ENCODE measurements at places on chromosomes 2 and 18. TPM values are rescaled to one million over a fixed set of nuclear protein-coding genes. Genes with fewer than 3 reads are reported as not detected.
A peak's percentile ranks its signal among the peaks of the same experiment; 100 is the strongest.

GRCh38 chr2:232876978-232877441 is 6.9 kb downstream of the SNORC start:
- DNase-seq = no peak

DNA sequence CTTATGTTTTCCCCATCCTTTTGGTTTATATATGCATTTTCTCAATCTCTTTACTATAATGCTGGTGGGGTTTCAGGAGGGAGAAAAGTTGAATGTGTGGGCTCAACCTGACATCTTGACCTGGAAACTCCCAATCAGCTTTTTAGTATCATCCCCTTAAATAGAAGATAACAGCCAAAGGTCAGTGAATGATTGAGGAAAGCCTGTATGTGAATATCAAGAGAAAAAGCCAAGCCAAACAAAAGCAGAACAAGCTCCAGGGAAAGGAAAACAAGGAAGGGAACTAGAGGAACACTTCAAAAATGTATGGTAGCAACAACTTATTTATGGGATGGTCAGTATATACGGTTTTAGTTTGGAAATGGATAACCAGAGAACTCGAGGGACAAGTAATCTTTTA is 28.3 kb upstream of the ATOH8 start:
- no peak for DNase-seq

DNA sequence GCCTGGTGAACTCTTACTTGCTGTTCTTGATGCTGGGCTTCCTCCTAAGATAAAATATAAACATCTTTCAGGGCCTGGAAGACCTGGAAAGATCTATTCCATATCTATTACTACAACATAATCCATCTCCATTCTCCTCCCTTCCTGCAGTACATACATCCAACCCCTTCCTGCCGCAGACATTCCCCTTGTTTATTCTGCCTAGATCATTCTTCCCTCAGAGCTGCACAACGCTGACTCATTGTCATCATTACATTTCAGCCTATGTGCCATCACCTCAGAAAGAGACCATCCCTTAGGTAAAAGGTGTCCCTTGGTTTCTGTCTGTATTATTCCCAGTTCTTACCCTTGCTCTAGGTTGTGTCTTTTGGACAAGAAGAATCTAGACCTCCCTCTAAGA is 2.5 kb upstream of the CDH7 start:
- DNase-seq = no peak

DNA sequence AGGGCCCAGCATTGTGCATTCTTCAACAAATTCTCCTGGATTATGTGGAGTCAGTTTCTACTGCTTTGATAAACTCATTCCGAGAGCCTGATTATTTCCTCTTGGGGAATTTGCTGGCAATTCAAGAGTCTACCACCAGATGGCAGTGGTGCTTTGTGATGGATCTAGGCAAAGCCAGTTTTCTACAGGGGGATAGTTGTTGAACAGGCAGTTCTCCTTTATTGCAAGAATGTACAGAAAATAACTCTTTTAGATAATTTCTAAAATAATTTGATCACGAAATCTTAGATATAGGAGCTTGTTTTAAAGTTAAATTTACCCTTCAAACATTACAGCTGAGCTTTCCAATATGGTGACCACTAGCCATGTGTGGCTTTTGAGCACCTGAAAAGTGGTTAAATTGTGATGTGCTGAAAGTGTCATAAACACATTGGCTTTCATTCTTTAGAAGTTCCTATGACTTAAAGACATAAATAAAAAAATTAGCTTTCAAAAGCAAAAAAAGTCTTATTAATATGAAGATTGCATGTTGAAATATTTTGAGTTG is 66.7 kb upstream of the HAAO start:
- peak; percentile 64 for DNase-seq

DNA sequence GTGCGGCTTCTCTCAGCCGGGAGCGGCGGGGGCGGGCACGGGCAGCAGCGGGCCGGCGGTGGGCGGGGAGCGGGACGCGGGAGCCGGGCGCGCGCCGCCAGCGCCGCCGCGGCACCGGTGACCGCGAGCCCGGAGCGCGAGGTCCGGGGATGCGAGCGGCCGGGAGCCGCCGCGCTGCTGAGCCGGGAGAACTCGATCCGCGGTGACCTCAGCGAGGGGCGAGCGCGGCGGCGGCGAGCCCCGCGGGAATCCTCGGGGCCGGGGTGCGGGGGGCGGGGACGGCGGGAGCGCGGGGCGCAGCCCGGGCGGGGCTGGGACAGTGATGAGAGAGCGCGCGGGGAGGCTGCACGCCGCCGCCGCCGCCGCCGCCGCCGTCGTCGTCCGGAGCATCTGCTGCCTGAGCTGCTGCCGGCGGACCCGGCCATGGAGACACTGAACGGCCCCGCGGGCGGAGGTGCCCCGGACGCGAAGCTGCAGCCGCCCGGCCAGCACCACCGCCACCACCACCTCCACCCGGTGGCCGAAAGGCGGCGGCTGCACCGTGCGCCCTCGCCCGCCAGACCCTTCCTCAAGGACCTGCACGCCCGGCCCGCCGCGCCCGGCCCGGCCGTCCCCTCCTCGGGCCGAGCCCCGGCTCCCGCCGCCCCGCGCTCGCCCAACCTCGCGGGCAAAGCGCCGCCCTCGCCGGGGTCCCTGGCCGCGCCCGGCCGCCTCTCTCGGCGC is at the start of gene MTCL1:
MTCL1 (plus strand) TSS at position 319 of the 723 bp plus-strand sequence; CDS start at position 424, 105 bp downstream.
- DNase-seq = peak; percentile 53

OR6B2 gene
- not detected for total RNA-seq

C2orf78 gene
- not detected for total RNA-seq

Measured in HFFc6 (cell line).